ENCODE measurements at places on chromosomes 6 and 20.

- DNase-seq, result no peak
These were observed 3.2 kb downstream of the GRIK2 start for GRCh38 chr6:101396548-101397173.

DNA sequence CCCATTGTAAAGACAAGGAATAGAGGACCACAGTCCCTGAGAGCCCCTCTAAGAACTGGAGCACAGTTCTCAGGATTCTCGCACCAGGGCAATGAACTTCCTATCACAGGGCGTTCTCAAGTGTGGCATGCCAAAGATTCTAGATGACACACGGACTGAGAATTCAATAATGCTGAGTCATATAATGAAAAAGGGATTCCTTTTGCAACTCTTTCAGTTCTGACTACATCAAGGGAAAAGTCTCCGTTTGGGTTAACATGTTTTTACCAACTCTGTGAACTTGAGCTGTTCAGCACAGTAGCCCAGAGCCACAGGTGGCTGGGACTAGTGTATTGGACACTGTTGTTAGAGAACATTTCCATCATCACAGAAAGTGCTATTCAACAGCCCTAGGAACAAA, 3.4 kb downstream of the MED20 start:
- no peak for DNase-seq

DNA sequence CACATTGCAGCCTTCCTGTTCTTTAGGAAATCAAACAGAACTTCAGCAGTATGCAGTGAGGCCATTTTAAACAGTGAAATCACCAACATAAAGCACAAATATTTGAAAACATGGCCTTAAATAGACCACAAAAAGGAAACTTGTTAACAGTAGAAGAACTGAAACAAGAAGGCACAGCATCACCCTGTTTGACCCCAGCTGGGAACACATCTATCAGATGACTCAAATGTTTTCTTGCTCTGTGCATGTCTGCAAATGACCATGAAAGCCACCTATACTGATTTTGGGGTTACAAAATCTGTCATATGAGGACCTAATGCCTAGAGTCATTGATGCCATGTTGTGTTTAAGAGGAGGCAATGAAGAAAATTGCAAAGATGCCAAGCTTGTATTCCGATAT, 123.8 kb upstream of the ADGRF1 start:
- no peak for DNase-seq

- DNase-seq, result no peak
These were observed 144.4 kb upstream of the SSTR4 start for GRCh38 chr20:22890594-22891300.

GRCh38 chr20:49642816-49643215, 70.9 kb downstream of the B4GALT5 start:
- no peak for DNase-seq

DNA sequence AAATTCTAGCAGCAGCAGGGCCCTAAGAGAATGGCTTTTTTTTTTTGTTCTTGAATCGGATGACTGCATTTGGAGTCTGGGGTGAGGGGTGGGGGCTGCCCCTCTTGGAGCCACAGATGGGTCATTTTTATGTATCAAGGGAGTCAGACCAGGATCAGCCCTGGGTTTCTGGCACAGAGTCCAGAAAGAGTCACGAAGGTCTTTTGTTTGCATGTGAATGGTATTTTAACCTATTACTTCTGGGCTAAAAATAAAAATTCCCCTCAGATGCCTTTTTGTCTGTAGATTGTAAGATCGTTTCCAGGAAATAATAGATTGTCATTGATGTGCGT, 72.5 kb downstream of the PHACTR3 start:
- no peak for DNase-seq

DNA sequence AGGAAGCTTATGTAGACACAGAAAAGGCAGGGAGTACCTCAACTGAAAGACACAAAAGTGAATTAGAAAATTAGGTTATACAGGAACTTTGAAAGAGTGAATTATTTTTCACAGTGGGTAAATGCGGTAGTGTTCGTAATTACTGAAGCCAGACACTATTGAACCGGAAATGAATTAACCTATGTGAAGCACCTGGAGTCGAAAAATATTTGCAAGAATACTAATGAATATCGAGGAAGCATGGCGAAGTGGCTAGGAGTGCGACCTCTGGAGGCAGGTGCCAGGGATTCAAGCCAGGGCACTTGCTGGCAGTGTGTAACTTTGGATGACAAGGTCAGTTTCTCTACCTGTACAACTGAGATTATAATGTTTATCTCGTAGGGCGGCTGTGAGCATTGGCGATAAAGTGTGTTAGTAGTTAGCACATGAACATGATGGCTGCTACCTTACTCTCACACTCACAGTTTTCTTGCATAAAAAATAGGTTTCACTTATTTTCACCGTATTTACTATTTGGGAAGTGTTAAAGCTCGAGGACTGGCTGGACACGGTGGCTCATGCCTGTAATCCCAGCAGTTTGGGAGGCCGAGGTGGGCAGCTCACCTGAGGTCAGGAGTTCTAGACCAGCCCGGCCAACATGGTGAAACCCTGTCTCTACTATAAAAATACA, 567 bp upstream of the SLC18B1 start:
- DNase-seq, result peak; percentile 89
